GM18507 (cell line): ENCODE measurements at places on chromosomes 5 and 9.

- peak; percentile 73 for DNase-seq
These were observed 29.1 kb downstream of the TSPAN17 start for GRCh38 chr5:176676361-176676824.

DNA sequence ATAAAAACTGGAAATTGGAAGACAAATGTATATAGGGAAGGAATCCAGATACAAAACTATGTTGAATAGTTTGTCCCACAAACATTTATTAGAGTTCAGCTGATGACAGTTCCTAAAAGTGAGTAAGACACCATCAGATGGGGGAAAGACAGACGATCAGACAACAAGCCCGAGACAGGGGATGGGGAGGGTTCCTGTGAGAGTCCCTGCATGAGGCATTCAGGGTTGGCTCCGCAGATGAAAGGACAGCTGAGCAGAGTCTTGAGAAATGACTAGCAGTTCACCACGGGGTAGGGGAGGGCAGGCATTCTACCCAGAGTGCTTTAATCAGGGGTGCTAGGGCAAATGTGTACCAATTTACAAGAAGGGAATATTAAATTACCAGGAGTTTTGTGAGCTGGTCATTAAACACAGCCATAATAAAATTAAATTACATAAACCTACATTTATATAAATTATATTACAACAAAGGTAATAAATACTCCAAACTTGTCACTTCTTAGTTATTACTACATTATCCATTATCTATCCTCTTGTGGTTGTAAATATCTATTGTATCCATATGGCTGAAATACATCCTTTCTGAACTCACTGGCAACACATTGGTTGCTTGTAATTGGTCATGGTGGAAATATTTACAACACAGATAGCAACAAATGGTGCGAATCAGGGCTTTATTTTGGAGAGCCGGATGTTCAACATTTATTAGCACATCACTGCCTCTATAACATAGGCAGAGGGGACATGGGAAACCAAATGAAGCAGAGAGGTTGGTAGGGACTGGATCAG, 27.8 kb downstream of the TNFSF15 start:
- DNase-seq, result no peak

- DNase-seq, result no peak
These were observed 192.7 kb downstream of the FANCC start for GRCh38 chr9:95124582-95125367.

DNA sequence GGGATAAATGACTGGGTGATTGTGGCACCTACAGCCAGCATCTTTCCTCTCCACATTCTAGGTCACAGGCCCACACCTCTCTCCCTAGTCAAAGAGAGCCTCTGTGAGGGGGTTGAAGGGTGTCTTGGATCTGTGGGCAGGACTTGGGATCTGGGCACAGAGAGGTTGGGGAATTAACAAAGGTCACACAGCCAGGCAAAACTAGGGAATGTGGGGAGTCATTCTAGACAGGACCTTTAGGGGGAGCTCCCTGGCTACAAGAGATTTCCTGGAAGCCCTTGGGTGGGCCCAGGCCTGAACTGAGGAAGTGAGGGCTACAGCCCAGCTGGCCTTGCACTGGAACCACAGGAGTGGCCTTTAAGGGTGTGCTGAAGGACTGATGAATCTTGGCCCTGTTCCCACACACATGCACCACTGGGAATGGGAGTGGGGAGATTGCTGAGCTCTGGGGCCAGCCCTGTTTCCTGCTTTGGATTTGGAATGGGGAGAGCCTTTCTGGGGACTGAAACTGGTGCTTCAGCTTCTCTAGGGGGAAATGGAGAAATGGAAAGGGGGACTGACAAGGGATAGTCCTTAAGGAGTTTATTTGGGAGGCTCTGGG, 12.4 kb upstream of the CXXC5 start:
- DNase-seq, result no peak

DNA sequence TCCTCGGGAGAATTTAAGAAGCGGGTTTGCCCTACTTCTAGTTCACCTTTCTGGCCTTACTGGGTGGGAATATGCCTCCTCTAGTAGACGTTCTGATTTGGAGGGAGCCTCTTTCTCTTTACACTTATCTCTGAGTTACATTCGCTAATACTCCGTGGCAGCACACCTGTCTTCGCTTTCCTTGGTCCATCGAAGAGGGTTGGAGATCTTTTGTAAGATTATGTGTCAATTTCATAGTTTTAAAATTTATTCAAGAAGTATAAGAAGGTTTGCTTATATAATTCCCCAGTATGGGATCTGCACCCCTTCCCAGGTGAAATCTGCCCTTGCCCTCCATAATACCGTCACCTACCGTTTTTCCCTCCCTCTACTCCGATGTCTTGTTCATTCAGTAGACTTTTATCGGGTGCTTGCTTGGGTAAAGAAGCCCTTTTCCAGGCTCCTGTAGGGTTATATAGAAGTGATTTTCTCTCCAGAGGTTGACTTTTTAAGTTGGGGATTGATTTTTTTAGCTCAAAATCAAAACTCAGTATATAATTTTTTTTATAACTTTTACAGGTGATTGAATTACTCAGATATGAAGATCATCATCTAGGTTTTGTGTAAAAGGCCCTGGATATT, 1.1 kb downstream of the GPBP1 start:
- no peak for DNase-seq

DNA sequence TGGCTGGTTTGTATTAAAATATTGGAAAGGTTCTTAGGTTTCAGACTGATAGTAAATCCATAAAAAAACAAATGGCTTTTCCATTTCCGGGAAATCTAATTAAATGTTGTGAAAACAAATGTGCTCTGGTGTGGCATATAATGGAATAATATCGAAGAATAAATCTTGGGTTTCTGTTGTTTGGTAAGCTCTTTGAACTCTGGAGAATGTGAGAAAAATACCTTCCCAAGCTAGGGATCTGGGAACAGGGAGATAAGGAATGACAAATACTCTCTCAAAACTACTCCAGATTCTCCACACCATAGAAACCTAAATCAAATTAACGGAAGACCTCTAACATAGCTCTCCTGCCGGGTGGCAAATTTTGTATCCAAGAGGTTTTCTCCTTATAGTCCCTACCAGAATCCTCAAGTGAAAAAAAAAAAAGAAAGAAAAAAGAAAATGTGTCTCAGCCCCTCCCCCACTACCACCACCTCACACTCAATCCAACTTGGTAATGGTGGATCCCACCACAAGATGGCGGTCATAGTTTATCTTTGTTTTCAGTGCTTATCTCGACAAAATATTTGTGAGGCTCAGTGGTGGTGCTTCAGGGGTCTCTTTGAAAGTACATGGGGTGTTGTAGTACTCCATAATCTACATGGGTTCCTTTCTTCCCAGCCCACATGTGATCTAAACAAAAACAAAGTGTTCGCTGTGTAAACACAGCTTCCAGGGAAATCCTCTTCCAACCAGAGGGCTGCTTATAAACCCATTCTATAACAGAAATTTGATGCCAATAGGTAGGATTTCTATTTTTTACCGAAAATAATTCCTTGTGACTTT, 54.5 kb upstream of the FST start:
- no peak for DNase-seq

DNA sequence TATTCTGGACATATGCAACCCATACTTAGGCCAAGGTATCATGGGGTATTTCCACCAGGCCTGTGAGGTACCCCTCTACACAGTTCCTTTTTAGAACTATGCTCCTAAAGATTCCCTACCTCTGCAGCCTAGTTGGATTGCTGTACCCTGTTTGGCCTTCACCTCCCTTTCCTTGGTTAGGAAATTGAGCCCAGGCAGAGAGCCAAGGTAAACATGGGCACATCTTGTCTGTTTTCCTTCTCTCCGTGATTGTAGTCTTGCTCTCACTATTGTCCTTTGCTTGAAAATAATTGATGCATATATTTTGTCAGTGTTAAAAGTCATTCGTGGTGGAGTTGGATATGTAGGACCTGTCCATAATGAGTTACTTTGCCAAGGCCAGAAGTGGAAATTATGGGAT, 26.7 kb downstream of the BDP1 start:
- DNase-seq, result no peak

- no peak for DNase-seq
These were observed 205.2 kb downstream of the AGTPBP1 start for GRCh38 chr9:85536514-85536913.

DNA sequence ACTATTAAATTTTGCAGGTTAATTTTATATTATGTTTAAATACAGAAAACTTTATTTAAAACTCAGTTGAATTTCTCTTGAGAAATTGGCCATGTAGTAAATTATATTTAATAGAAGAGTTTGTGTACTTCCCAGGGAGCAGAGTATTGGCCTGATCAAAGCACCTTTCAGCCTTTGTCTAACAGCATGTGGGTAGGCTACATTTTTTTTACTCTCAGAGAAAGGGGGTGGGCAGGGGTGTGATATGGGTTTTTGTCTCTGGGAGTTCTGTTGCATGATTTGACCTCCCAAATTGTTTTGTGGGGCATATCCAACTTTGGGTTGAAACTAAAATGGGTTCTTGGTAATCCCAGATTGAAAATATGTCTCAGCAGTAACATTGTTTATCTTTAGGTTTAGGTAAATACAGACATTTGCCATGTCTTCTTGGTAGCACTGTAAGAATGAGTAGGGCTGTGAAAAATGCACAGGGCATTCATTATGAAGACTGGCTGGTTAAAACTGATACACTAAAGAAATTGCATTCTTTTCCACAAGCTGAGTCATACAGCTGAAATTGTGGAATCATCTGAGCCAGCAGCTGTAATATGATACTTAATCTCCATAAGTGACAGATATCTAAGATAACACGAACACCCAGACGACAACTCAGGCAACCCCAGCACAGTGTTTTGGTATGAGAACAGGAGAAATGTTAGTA, 75.4 kb upstream of the CDKN2B start:
- no peak for DNase-seq

- no peak for DNase-seq
These were observed 172.1 kb downstream of the SNX18 start for GRCh38 chr5:54689411-54690251.

- no peak for DNase-seq
These were observed 24.5 kb upstream of the C5orf47 start for GRCh38 chr5:173964506-173964905.

DNA sequence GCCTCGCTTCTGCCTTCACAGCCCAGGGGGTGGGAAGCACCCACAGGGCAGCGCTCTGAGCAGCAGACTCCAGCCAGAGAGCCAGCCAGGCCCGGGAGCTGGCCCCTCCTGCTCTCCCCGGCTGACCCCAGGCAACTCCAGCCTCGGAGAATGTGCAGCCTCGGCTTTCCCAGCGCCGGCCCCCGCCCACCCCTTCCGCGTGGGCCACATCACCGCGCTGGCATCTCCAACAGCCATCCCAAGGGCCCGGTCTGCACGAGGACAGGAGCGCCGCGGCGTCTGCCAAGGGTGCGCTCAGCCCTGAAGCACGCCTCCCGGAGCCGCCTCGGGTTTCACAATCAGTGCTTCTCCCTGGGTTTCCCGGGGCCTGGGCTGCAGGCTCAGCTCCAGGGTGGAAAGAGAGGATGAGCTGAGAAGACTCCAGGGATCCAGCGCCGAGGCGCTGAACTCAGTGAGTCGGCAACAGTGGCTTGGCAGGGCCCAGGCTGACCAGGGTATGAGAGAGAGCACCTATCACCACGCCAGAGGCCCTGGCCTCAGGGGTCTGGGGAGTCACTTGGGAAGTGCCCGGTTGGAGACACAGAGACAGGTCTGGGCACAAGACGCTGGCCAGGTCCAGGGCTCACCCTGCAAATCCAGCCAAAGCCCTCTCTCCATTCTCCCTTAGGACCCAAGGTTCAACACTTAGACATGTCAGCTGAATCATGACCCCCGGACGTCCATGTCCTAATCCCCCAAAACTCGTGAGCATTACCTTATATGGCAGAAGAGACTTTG, 79.6 kb downstream of the ADAMTS2 start:
- no peak for DNase-seq

GRCh38 chr9:136790640-136791515, at the start of gene TMEM141:
Gene TMEM141, plus strand, starts transcription at chr9:136791344. Its CDS starts 27 bp downstream, at chr9:136791371.
- DNase-seq, result peak; percentile 96

DNA sequence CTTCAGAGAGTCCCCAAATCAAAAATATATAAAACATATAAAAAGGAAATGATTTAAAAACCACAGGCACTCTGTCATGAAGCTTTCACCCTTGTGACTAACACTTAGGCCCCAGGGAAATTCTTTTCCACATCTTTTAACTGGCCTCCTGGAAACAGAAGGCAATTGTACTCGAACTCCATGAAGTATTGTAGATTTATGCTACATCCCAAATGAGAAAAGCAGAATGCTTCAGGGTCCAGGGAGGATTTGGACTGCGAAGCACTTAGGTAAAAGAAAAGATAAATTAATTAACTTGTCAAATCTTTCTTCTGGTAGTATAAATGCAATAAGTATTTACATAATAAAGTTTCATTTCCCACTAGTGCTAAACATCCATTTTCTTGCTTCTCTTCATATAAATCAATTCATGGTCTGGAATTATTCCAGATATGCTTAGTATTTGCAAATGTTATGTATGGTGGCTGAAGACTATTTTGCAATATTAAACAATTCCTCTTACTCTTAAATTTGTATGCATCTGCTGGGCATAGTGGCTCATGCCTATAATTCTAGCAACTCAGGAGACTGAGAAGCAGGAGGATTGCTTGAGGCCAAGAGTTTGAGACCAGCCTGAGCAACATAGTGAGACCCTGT, 64.9 kb upstream of the ELL2 start:
- DNase-seq, result no peak

GRCh38 chr5:128290152-128290858, 206.7 kb downstream of the SLC12A2 start:
- DNase-seq, result no peak

- no peak for DNase-seq
These were observed 12.8 kb upstream of the SLC2A8 start for GRCh38 chr9:127384016-127384730.

DNA sequence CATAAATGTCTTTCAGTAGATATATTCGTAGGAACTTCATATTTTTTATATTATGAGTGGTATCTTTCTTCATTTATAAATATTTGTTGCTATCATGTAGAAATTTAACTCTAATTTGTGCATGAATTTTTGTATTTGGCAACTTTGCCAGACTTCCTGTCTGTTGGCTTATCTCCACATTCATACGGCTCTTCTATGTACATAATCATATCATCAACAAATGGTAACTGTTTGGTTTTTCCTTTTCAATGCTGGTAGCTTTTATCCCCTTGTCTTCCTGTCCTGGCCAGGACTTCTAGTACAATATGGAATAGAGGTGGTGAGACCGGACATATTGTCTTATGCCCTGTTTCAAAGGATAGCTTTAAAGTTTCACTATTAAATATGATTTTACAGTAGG, 132.3 kb upstream of the COL5A1 start:
- DNase-seq, result no peak

DNA sequence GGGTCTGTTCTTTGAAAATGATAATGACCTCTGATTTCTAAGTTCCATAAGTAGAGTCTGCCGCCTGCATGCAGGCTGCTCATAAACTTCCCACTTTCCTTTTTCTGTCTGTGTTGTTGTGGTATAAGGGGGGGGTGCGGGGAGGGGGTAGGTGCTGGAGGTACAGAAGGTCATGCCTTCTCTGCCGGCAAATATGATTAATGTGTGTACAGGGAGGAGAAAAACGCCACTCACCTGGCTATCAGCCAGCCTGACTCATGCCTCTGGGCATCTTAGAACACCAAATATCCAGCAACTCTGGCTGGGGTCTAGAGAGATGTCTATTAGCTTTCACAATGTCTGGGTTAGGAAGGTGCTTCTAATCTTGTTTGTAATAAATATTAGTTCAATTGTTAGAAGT, 128.3 kb downstream of the EFNA5 start:
- DNase-seq, result no peak
